AG09319 (cell line): ENCODE measurements at places on chromosomes 2 and 18.

DNA sequence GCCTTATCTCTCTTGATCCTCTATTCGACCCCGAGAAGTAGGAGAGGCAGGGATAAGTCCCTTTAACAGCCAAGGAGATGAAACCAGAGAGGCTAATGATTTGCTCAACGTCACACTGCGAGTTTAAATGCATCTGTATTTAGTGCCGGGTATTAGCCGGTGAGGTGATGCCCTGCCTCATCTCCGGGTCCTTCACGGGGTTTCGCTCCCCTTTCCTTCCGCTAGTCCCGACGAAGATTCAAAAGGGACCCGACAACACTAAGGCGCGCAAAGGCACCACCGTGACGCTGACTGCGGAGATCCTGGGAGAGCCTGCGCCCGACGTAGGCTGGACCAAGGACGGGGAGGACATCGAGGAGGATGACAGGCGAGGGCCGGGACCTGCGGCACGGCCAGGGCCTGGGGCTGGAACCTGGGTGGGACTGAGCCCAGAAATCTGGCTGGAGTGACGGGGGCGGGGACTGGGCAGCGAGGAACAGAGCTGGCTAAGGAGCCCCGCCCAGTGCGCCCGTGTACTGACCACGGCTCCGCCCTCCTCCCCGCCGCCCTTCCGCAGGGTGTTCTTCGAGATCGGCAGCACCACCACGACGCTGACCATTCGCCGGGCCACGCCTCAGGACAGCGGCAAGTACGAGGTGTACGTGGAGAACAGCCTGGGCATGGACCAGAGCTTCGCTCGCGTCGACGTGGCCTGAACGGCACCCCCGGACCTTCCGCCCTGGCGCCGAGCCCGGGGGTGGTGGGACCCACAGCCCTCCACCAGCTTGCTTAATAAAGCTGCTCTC lies 1.0 kb upstream of the GMPPA start:
- peak; percentile 51 for DNase-seq

GRCh38 chr2:44822174-44822573 lies 119.3 kb upstream of the SIX3 start:
- DNase-seq, result no peak

DNA sequence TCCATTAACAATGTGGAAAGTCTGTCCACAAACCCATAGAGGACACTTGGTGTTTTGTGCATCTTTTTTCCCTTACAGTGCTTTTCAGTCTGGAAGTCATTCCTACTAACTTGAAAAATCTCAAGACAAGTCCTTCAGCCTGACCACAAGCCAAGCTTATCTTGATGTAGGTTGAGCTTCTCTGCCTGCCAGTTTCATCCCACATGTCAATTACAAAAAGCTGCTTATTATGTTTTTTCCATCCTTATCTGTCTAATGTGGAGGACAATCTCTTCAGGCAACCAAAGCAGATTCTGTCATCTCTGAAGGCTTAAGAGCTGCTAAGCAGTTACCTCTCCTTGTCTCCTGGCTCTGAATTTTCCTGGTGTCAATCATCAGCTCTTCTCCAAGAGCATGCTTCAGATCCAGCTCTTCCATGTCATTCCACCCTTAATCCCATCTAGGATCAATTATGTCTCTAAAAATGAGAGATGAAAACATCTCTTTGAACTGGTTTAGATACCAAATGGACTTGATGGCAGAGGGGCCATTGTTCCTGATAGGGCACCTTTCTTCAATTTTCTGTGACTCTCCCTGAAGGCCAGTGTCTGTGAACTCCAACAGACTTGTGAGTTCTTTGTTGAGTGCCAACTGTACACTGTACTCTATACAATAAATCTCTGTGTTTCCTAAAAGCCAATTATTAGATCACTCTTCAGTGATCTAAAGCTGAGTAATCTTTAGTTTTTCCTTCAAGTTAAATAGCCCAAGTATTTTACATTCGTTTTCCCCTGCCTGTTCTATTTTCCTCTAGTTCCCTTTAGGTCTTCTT lies 208.6 kb downstream of the RBM43 start:
- no peak for DNase-seq

DNA sequence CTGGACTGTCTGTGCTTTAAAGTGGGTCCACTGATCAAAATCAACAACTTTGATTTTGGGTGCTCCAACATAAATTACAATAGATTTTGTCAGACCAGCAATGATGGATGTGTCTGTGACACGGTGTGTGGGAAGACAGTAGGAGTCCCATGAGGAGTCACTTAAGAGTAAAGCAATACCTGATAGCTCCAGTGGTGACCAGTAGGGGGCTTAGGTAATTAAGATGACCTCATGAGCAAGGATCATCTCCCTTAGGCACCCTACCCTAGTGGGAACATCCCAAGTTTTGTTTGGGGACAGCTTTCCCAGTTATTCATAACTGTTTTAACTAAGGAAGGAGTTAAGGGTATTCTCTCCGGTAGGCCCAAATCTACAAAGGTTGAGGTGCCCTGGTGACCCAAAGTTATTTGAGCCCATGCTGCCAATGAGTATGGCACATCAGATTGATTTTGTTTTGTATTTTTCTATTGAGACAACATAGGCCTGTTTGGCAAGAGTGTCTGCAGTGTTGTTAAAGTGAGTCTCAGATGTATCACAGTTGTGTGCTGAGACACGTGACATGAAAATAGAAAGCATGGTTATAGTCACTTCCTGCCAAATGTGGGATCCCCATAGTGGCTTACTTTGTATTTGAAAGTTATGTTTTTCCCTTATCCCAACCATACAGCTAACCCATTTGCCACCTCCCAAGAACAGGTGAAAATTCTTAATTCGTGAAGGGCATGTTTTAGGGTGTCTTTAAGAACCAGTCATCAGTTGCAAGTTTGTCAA lies 1337.6 kb upstream of the SLC39A10 start:
- no peak for DNase-seq

- no peak for DNase-seq
Observed at GRCh38 chr18:27845897-27846296, 331.0 kb downstream of the CDH2 start.
